ENCODE measurements at places on chromosomes 1 and 21. TPM values are rescaled to one million over a fixed set of nuclear protein-coding genes. Genes with fewer than 3 reads are reported as not detected.

- H3K27me3 ChIP-seq, result no peaks in the 10 kb centered on the region
- H3K27ac ChIP-seq, result no peak overlapping the region
- peaks cover 4% of the 10 kb centered on the region for H3K36me3 ChIP-seq
- no peaks in the 10 kb centered on the region for H3K4me1 ChIP-seq
These were observed 227.7 kb downstream of the SMYD3 start for GRCh38 chr1:246279402-246279801.

DNA sequence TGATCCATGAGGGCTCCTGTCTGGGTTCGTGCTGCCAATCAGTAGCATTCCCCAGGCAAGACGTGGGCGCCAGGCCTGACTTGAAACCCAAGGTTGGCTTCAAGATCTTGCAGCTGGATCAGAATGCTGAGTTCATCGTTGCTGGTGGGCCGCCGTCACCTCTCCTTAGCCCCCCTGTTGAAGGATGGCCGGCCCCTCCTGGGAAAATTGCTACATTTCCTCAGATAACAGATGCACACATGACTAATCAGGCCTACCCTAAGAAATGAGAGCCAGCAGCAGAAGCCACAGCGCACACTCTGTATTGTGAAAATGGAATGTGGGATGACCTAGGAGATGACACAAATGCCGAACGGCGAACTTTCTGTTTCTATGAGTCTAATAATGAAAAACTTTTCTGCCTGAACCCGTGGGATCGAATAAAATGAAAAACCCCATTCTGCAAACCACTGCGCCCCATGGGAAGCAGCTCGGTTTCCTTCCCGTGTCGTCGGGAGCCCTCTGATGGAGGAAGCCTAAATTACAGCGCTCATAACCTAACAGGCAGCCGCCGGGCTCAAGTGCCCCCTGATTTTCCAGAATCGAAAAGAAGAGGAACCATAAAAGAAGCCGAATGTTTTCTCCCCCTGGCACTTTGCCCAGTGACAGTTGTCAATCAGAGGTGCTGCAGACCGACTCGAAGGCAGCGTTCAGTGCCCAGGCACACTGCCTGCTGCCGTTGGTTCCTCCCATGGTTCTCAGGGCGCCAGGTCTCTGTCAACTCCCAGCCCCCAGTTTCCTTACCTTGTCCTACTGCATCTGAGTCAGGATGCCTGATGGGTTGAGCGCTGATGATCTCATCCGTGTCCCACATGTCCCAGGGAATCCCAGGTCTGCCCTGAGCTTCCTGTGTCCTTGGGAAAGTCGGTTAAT is 38.2 kb upstream of the H6PD start:
- DNase-seq, result peak; percentile 79
- H3K27me3 ChIP-seq, result peaks cover 39% of the 10 kb centered on the region
- no peaks in the 10 kb centered on the region for H3K36me3 ChIP-seq
- H3K27ac ChIP-seq, result no peak overlapping the region
- H3K4me3 ChIP-seq, result no peak overlapping the region

DNA sequence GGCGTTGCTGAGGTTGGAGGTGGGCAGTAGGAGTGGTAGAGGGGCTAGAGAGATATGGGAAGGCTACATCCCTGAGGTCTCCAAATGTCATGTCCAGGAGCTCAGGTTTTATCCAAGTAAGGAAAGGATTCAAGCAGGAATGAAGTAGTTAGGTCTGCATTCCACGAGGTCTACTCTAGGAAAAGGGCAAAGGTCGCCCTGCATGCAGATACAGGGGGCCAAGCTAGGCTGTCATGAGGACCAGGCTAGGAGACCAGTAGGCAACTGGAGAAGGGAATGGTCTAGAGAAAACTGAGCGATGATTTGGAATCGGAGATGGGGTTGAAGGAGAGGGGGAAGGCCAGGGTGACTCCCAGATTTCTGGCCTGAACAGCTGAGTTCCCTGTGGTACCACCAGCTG is 48.7 kb downstream of the IRF2BP2 start:
- no peak for DNase-seq
- H3K36me3 ChIP-seq, result no peaks in the 10 kb centered on the region
- H3K27me3 ChIP-seq, result no peaks in the 10 kb centered on the region
- H3K4me1 ChIP-seq, result peaks cover 4% of the 10 kb centered on the region

DNA sequence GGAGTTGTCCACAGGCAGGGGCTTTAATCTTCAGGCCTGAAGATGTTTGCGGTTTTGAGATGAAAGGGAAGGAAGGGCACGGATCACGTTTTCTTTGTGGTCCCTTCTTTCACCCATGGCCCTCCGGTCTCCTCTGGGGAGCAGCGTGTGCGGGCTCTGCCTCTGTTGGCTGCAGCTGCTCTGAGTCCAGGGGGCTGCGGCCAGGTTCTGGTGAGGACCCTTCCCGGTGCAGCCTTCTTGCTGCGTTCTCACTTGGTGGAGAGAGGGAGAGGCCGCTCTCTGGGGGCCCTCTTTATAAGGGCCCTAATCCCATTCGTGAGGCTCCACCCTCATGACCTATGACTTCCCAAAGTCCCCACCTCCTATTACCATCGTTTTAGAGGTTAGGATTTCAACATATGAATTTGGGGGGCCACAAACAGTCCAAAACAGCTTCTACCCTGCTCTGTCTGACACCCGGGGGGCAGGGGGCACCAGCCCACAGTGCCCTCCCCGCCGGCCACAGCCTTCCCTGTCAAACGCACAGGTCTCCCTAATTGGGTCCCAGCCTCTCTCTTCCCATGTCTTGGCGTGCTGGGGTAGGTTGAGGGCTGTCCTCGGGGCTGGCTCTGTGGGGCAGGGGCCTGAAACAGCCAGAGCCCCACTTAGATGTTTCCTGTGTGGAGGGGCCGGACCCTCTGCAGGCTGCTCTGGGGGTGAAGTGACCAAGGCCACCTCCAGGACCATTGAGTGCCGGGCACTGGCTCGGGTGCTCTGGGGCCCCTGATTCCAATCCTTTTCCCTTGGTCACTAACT is 100.1 kb upstream of the C1orf174 start:
- H3K36me3 ChIP-seq, result no peaks in the 10 kb centered on the region
- no peak overlapping the region for H3K27ac ChIP-seq
- H3K4me3 ChIP-seq, result no peak overlapping the region
- peaks cover 18% of the 10 kb centered on the region for H3K27me3 ChIP-seq
- no peaks in the 10 kb centered on the region for H3K4me1 ChIP-seq
- no peak for DNase-seq

DNA sequence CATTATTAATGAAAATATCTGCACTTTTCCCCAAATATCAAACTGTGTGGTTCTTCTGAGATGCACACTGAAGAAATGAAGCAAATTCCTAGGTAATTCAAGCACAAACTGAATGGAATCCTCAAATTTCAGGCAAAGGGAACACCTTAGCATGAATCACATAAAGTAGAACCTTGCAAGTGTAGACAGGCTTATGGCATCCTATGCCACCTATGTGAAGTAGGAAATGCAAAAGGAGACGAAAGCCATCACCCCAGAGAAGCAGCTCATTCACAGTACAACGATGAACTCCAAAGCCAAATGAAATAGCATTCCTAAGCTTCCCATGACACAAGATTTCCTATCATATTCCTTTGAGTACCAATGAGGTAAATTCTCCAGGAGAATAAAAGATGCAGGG is 461.2 kb upstream of the RUNX1 start:
- no peak overlapping the region for H3K27ac ChIP-seq
- no peak for DNase-seq
- H3K4me3 ChIP-seq, result no peak overlapping the region
- no peaks in the 10 kb centered on the region for H3K27me3 ChIP-seq
- no peaks in the 10 kb centered on the region for H3K36me3 ChIP-seq
- H3K4me1 ChIP-seq, result peaks cover 42% of the 10 kb centered on the region

- no peak for DNase-seq
- no peak overlapping the region for H3K4me3 ChIP-seq
- peaks cover 47% of the 10 kb centered on the region for H3K4me1 ChIP-seq
- H3K27ac ChIP-seq, result no peak overlapping the region
- H3K36me3 ChIP-seq, result peaks cover 3% of the 10 kb centered on the region
- H3K27me3 ChIP-seq, result peaks cover 3% of the 10 kb centered on the region
These were observed 37.0 kb downstream of the LPAR3 start for GRCh38 chr1:84855691-84856630.

DNA sequence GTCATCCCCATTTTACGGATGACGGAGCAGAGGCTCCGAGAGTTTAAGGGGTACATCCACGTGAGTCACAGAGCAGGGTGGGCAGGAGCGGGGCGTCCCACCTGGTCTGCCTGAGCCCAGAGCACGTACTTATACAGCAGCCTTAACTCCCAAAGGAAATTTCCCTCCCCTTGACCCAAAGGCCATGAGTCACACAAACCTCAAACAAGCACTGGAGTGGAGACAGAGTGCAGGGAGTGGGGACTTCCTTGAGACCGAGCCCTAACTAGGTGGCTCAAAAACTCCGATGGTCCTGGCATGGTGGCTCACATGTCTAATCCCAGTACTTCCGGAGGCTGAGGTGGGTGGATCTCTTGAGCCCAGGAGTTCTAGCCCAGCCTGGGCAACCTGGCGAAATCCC is 141.6 kb upstream of the KLHDC7A start:
- DNase-seq, result no peak
- peaks cover 6% of the 10 kb centered on the region for H3K27me3 ChIP-seq
- H3K27ac ChIP-seq, result no peak overlapping the region
- H3K4me3 ChIP-seq, result no peak overlapping the region
- no peaks in the 10 kb centered on the region for H3K36me3 ChIP-seq
- no peaks in the 10 kb centered on the region for H3K4me1 ChIP-seq

DNA sequence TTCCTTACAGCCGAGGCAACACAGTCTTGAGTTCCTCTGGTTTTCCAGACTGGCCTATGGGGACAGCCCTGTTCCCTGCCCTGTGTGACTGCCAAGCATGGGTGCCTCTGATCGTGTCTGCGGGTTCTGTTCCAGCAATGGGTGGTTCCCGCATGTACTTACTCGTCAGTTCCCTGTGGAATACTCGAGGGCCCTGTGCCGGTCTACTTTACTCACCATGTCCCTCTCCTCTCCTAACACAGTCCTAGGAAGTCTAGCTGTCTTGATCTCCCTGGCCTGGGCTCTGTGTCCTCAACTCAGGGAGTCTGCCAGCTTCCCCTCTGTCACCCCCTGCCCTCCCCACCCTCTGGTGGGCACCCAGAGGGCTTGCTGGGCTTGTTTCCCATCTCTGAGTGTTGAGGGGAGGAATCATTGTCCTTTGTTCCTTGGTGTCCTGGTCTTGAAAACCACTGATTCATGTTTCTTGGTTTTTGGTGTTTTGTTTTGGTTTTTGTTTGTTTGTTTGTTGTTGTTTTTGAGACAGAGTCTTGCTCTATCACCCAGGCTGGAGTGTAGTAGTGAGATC is 36.0 kb downstream of the TRAPPC10 start:
- no peak for DNase-seq
- H3K27ac ChIP-seq, result peak overlapping the region; percentile 53
- H3K36me3 ChIP-seq, result peaks cover 15% of the 10 kb centered on the region
- no peaks in the 10 kb centered on the region for H3K27me3 ChIP-seq
- peaks cover 11% of the 10 kb centered on the region for H3K4me1 ChIP-seq

GRCh38 chr1:61050541-61051442 is 31.6 kb upstream of the NFIA start:
- H3K4me3 ChIP-seq, result peak overlapping the region; percentile 74
- H3K36me3 ChIP-seq, result no peaks in the 10 kb centered on the region
- no peak for DNase-seq
- H3K27ac ChIP-seq, result no peak overlapping the region
- H3K4me1 ChIP-seq, result peaks cover 28% of the 10 kb centered on the region

- H3K27me3 ChIP-seq, result no peaks in the 10 kb centered on the region
- no peak overlapping the region for H3K4me3 ChIP-seq
- no peak for DNase-seq
- H3K36me3 ChIP-seq, result no peaks in the 10 kb centered on the region
- peaks cover 39% of the 10 kb centered on the region for H3K4me1 ChIP-seq
- H3K27ac ChIP-seq, result no peak overlapping the region
These were observed 209.9 kb upstream of the SGIP1 start for GRCh38 chr1:66323958-66324625.

DNA sequence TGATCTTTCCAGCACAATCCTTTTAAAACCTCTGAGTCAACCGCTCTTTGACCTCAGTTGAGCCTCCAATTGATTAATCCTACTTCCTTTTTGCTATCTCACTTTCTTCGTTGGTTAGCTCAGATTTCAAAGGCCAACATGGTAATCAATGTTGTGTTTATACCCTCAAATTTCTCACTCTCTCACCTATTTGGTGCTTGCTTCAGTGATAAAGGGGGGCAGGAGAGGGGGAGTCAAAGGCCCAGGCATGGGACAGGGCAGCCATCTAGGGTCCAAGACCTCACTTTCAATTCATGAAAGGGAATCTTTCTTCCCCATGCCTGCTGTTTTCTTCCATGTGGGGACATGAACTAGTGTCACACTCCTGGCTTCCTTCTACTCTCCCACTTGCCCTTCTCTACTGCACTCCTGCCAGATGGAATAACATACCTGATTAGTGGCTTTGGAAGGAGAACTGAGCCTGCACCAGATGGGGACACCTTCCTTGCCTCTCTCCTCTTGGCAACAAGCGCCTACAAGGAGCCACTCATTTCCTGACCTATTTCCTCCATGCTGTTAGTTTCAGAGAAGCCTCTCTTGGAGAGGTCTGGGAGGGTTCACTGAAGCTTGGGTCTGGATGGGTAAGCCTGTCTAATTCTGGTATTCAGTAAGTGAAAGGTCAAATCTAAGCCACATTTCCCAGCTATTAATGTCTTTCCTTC is 73.3 kb upstream of the ARHGAP29 start:
- no peaks in the 10 kb centered on the region for H3K36me3 ChIP-seq
- no peaks in the 10 kb centered on the region for H3K4me1 ChIP-seq
- no peak overlapping the region for H3K4me3 ChIP-seq
- no peak overlapping the region for H3K27ac ChIP-seq
- H3K27me3 ChIP-seq, result no peaks in the 10 kb centered on the region

Gene XCL2
- not detected for total RNA-seq

Gene PRR9
- total RNA-seq, result not detected

Gene IQGAP3
- 9.4 TPM for total RNA-seq

Gene BEND5
- 1.8 TPM for total RNA-seq

Gene MAN1C1
- 4.9 TPM for total RNA-seq

Gene TAS1R1
- total RNA-seq, result not detected

Gene ETV3L
- total RNA-seq, result not detected

Gene STK40
- 39.6 TPM for total RNA-seq

Gene PLEKHA6
- 0.17 TPM for total RNA-seq

Data from activated naive CD4-positive, alpha-beta T cell treated with anti-CD3 and anti-CD28 coated beads for 36 hours (primary cell).